ENCODE measurements at places on chromosomes 11 and 22. TPM values are rescaled to one million over a fixed set of nuclear protein-coding genes. Genes with fewer than 3 reads are reported as not detected.

The MRGPRX3 gene
- not detected for total RNA-seq

The ANKRD42 gene
- 7.0 TPM for total RNA-seq

The KCNK4 gene
- total RNA-seq: not detected

DNA sequence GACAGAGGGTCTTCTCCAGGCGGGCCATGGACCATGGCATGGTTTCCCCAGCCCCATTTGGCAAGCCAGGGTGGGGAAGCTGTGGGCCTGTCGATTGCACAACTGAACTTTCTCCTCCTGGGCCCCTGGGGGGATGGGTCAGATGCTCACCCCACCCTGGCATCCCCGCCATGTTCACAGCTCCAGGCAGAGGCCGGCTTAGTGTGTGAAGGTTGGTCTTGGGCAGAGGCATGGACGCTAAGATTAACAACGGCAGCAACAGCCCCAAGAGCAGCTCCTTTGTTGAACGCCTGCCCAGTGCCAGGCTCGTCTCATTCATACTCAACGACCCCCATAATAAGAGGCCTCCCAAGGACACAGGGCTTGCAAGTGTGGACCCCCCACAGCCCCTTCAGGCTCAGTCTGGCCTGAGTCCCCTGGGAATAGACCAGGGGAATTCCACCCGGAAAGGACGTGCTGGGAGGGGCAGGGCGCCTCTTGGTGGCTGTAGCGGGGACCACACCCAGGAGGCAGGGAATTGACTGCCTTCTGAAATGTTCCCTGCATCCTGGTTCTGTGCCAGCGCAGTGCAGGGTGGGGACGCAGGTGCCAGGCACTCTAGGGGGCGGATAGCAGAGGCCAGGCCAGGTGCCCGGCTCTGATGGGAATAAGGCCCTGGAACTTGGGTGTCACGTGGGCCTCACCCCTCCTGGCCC, 8.3 kb downstream of the TSPO start:
- DNase-seq: no peak

GRCh38 chr11:125263268-125263790, 98.8 kb downstream of the PKNOX2 start:
- peak; percentile 56 for DNase-seq

The PHETA2 gene
- 0.07 TPM for total RNA-seq

The FAM180B gene
- total RNA-seq: not detected

DNA sequence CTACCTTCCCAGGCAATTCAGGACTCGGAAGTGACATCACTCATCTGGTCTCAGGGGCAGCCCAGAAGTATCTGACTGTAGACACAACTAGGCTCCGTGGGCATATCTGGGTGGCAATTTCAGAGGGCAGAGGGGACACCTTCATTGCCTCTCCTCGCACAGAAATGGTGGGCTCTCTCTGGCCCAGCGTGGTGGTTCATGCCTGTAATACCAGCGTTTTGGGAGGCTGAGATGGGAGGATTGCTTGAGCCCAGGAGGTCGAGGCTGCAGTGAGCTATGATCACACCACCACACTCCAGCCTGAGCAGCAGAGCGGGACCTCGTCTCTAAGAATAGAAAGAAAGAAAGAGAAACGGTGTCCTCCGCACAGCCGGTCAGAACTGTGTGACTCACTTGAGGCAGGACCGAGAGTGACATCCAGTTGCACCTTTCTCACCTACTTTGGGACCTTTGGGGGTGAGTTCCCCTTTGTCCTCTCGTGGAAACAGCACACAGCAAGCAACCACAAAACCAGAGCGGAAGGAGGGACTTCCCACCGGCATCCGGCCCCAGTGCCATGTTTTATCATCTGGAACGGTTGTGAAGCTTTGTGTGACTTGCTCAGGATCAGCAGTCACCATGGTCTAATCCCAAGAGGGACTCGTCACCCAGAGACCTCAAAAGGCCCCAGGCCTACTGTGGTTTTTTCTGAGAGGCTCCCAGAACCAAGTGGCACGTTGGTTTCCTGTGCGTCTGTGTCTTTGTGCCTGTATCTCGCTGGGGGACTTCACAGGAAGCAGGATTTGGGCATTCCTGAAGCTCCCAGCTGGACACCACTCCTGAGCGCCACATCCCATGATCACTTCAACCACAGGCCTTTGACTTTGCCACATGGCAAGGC, 38.4 kb upstream of the EMID1 start:
- no peak for DNase-seq

DNA sequence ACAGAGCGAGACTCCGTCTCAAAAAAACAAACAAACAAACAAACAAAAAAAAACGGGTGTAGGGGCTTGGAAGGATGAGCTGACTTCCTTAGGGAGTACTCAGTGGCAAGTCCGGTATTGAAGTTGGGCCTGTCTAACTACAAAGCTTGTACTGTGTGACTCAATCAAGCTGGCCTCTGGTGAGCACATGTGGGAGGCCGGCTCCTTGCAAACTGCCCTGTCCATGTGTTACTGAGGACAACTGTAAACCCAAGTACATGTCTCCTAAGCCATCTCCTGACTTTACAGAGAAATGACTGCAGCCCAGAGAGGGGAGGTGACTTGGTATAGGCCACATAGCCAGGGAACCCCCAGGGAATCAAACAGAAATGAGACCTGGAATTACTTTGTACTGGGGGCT, 11.6 kb downstream of the RIBC2 start:
- DNase-seq: no peak

DNA sequence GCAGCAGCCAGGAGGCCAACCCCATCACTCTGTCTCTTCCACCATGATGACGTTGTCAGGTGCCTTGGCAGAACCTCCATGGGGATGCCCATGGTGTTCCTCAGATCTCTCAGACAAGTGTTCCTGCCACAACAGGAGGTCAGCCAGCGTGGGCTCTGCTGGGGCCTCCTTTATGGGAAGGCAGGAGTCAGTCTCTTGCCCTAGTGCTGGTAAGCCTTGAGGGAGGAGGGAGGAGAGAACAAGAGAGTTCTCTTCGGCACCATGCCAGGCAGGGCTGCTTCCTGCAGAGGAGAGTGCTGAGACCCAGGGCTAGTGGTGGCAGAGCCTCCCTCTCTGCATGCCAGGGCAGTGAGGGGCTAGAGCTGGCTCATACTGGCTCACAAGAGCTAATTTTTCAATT, 32.5 kb downstream of the GNAZ start:
- no peak for DNase-seq

GRCh38 chr11:81804858-81805257, 928.8 kb downstream of the FAM181B start:
- no peak for DNase-seq

DNA sequence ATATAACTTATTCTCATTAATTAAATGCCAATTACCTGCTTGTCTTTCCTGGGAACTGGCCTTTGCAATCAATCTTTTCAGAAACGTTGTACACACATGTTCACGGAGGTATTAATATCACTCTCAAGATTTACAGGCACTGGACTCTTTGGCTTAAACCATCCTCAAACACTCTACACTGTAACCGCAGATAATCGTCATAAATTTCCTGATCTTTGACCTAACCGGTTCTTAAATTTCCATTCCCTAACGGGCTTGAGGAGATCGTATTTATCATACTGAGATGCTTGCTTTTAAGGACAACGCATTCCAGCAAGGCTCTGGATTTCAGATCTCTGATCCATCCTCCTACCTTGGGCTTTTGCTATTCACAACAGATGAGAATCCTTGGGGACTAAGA, 72.8 kb downstream of the ARL14EP start:
- DNase-seq: no peak

The DDTL gene
- total RNA-seq: 1.2 TPM

- DNase-seq: no peak
Observed at GRCh38 chr11:76071090-76071489, 135.2 kb downstream of the WNT11 start.

The KRTAP5-5 gene
- total RNA-seq: not detected

- no peak for DNase-seq
Observed at GRCh38 chr11:123437236-123437979, 7.3 kb downstream of the GRAMD1B start.

- no peak for DNase-seq
Observed at GRCh38 chr11:134086376-134086775, 17.5 kb downstream of the JAM3 start.

DNA sequence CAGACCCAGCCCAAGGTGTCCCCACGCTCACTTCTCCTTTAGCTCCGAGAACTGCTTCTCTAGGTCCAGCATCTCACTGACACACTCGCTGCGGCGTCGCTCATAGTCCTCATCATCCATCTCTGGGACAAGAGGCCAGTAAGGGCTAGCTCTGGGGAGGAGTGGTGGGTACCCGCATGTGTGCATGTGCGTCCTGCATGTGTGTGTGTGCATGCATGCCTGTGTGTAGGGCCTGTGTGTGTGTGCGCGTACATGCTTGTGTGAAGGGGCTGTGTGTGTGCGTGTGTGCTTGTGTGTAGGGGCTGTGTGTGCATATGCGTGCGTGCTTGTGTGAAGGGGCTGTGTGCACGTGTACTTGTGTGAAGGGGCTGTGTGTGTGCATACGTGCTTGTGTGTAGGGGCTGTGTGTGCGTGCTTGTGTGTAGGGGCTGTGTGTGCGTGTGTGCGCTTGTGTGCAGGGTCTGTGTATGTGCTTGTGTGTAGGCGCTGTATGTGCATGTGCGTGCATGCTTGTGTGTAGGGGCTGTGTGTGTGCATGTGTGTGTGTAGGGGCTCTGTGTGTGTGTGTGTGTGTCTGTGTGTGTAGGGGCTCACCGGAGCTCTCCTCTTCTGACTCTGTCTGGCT, 3.3 kb downstream of the BRMS1 start:
- no peak for DNase-seq

DNA sequence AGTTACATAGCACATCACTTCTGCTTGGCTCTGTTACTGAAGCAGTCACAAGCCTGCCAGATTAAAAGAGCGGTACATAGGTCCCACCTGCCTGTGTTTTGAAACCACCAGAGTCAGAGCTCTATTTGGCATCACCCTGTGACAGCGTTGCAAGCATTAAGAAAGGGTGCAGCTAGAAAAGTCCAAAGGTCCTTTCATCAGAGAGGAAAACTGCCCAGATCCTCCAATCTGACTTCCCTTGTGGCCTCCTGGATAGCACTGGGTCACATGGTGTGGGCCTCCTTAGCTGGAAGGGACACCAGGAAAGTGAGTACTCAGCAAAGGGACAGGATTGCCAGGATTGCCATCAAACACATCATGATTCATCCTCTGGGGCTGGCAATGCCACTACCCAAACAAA, 22.9 kb downstream of the STX3 start:
- peak; percentile 16 for DNase-seq

GRCh38 chr11:105224482-105225253, 85.1 kb upstream of the CARD18 start:
- DNase-seq: no peak

DNA sequence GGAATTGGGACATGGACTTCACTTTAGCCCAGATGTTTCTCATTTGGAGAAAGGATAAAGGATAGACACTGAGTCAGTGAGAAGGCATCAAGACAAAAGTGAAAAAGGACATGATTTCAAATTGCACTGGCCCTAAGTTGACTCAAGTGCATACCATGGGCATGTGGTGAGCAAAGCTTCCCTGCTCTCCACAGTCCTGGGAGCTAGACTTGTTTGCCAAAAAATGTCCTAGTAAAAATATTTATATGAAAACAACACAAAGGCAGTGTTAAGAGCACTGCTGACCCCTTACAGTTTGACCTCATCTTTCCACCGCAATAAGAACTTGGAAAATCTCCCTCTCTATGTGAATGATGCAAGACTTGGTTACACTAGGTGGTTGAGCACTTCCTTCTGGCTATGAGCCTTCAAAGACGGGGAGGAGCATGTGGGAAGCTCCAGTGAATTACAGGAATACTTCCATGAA, 46.5 kb upstream of the FIBIN start:
- peak; percentile 57 for DNase-seq

DNA sequence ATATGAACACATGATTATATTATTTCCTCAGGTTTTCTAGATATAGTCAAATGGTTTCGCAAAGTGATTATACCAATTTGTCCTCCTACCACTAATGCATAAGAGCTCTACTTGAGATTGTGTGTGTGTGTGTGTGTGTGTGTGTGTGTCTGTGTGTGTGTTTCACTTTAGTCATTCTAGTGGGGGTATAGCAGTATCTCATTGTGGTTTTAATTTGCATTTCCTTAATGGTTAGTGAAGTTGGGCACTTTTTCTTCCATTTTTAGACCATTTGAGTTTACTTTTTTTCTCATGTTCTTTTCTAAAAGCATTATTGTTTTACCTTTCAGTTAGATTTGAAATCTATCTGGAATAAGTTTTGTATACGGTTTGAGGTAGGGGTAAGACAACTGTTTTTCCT, 12.9 kb downstream of the CAPN5 start:
- no peak for DNase-seq

- no peak for DNase-seq
Observed at GRCh38 chr11:3613998-3614741, 27.6 kb downstream of the ART5 start.

GRCh38 chr11:22473586-22473985, 135.4 kb downstream of the SLC17A6 start:
- no peak for DNase-seq

GRCh38 chr11:56624661-56625110, 10.0 kb upstream of the OR5M1 start:
- DNase-seq: peak; percentile 74

The RAB36 gene
- 6.1 TPM for total RNA-seq

The IFITM10 gene
- 2.9 TPM for total RNA-seq

GRCh38 chr11:22049276-22049675, 143.6 kb upstream of the ANO5 start:
- no peak for DNase-seq

- no peak for DNase-seq
Observed at GRCh38 chr22:30221121-30221992, 25.2 kb downstream of the LIF start.

DNA sequence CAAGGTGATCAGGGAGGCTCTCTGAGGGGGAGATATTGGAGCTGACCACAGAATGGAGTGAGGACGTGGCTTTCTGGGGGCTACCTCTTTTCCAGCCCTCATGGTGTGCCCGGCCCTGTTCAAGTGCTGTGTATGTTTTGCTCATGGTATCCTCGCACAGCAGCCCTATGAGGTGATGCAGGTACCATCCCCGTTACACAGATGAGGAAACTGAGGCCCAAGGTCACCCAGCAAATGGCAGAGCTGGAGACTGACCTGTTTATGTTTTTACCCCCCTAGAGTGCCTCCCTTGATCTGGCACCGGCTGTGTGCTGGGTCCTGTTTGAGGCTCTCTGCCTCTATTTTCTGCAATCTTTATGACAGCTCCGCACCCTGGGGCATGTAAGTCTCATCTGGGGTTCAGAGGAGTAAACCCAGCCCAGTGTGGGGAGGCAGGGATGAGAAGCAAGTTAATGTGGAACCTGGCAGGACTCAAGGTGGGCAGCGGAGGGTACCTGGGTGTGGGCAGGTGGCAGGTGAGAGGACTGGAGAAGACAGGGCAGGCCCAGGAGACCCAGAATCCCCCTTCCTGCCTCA, 20.8 kb downstream of the SGSM1 start:
- no peak for DNase-seq

All from A172 (cell line).